Panc1 (cell line): ENCODE measurements at places on chromosomes 2 and 18.

DNA sequence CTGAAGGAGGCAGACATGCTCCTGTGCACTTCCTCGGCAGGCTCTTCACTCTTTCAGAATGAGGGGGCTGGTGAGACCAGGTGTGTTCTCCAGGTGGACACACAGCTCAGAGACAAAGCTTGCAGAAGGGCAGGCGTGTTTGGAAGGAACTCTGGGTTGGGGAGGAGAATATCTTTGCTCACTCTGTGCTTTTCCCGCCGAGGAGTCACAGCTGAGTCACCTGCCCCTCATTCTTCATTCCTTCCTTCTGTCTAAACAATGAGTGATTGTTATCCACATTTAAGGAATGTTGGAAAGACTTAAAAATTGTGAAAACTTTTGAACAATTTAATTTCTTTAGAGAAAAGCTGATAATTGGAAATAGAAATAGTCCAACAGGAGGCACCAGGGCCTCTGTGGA lies 126.3 kb upstream of the TPO start:
- DNase-seq = no peak

GRCh38 chr2:18603854-18604530 lies 14.6 kb upstream of the NT5C1B start:
- no peak for DNase-seq

DNA sequence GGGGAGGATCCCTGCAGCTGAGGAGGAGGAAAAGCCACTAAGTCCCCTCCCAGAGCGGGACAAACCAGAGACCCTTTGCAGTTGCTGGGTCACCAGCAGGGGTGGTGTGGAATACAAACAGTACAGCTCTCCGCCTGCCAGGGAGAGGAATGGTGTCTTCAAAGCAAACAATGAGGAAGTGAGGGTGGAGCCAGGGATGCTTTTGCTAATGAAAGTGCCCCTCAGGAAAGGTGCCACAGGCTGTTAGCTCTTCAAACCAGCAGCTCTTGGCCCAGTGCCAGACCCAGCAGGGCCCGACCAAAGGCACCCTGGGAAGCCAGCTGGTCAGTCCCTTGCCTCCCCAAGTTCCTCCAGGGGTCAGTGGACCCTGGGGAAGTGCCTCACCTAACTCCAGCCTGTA lies 102.8 kb downstream of the HIBCH start:
- DNase-seq = no peak

DNA sequence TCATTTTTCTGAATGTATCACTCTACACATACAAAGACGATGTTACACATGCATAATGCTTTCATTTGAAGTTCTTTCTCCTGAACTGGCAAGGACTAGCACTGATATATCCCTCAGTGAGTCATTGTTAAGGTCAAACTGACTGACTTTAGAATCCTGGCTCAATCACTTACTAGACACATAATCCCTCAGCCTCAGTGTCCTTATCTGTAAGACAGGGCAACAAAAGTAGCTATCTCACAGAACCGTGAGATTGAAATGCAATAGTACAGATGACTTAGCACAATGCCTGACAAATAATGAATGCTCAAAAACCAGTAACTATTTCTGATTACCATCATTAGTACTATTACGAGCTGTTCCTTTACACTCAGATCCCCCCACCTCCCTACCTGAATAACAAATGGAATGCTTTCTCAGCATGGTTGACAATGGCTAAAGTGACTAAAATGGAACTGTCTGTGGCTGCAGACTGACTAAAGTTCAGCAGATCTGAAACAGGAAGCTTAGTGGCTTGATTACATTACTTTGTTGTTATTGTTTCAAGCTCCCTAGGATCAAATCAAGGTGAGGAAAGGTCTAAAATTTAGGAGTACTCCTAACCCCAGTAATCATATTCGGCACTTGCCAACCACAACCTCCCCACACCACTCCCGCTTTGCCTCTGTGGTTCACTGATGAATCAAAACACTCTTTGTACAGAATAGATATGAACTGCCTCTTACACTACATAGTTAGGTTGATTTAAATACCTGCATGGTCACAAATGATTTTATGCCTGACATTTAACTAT lies 35.8 kb upstream of the CACNB4 start:
- DNase-seq = no peak

DNA sequence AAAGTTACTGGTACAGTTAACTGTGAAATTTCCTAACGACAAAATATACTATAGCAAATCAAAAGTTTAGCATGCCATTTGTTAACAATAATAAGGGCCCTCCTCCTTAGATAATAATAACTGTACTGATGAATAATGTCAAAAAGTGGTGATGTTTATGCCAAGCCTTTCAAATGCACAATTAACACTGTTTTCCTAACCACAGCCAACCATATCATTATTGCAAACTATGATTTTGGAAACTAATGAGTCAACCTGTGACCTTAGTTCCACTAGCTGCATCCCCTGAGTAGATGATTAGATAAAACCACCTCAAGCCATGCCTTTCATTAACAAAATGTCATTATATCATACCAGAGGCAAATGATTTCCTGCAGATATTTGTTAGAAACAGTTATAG lies 25.1 kb upstream of the GPR75 start:
- no peak for DNase-seq

GRCh38 chr18:6313415-6313814 lies 101.3 kb downstream of the L3MBTL4 start:
- no peak for DNase-seq

- no peak for DNase-seq
These were observed 386.6 kb upstream of the KLHL29 start for GRCh38 chr2:22998359-22998758.

DNA sequence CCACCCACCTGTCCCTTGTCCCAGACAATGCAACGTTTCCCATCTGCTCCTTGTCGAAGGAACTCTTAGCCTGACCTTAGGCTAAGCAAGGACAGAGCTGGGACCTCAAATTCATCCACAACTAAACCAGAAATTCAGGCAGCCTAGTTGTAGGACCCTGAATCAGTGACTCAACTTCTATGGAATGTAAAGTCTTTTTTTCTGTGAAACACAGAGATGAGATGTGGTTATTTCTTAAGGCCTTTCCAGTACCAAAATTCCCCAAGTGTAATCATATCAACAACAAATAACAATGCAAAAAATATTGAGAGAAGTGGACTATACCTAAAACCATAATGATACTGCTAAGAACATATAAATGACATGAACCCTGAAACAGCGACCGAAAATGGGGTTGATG lies 46.7 kb downstream of the EN1 start:
- no peak for DNase-seq

- no peak for DNase-seq
These were observed 295.4 kb upstream of the CRIM1 start for GRCh38 chr2:36060133-36060532.

DNA sequence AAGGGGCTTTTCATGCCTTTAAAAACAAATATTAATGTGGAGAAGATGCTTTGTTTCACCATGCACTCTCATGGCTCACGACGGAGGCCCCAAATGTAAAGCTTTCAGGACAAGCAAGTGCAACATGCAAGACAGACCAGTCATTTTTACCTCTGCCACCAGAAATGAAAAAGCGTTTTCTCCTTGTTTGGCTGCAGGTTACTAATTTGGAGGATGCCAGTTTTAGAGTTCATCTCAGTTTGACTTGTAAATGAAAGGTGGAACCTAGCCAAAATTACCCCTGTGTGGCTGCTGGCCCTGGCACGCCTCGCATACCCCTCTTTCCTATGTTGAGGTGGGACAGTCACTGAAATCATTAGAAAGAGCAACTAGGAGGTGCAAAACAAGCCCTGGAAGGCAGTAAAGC lies 138.6 kb downstream of the BCL2 start:
- no peak for DNase-seq

- no peak for DNase-seq
These were observed 42.9 kb upstream of the SNED1 start for GRCh38 chr2:240955306-240956170.

GRCh38 chr2:229416116-229416694 lies 145.1 kb upstream of the PID1 start:
- no peak for DNase-seq

GRCh38 chr2:6647046-6647445 lies 218.7 kb downstream of the CMPK2 start:
- no peak for DNase-seq

GRCh38 chr2:239223310-239224198 lies 177.3 kb downstream of the HDAC4 start:
- DNase-seq = no peak
